Activated naive CD4-positive, alpha-beta T cell treated with Interleukin-2 at 50 U/mL for 16 hours (primary cell): ENCODE measurements at places on chromosomes 12 and 14.
A peak's percentile ranks its signal among the peaks of the same experiment; 100 is the strongest.

GRCh38 chr12:127295630-127296029, 971.3 kb upstream of the TMEM132C start:
- no peak for DNase-seq

DNA sequence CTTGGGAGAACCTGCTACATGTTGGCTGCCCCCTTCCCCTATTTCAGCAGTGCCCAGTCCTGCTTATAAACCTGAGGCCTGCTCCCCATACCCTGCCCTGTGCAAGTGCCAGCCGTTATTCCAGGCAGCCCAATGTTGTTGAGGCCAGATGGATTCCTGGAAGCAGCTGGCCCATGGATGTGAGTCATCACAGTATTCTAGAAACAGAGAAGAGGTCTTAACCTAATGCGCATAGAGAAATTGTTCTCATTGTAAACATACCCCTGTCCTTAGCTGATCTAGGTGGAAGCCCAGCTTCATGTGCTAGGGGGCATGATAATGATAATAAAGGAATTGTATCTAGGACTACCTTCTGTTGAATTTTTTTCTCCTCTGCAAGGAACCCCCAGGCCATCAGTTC, 69.7 kb downstream of the TSPAN11 start:
- no peak for DNase-seq

GRCh38 chr12:49515266-49515665, 23.6 kb upstream of the KCNH3 start:
- DNase-seq: no peak

DNA sequence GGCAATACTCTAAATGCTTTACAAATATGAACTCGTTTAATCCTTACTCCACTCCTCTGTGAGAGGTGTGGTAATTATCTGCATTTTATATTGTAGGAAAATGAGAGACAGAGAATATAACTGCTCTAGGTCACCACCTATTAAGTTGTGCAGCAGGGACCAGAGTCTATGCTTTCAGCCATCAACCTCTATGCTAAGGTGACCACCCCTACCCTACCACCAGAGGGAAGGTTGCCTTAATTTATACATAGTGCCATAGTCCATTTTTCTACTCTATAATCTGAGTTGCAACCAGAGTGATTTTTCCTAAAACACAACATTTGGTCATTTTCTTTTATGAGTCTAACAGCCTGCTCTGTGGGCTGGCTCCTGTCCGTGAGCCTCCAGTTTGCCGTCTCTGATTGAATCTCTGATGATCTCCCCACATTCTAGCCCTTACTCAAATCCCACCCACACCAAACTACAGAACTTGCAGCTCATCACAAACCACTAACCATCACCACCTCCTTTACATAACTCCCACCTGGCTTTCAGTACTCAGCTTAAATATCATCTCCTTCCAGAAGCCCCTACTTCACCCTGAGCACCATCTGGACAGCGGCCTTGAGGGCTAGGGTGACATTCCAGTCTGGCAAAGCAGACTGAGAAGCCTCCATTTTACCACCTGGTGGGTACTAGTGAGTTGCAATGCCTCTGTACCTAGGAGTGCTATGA, 126.6 kb downstream of the PPM1H start:
- no peak for DNase-seq

GRCh38 chr12:25825446-25825845, 133.0 kb upstream of the RASSF8 start:
- no peak for DNase-seq

GRCh38 chr14:39440975-39441374, 8.7 kb upstream of the FBXO33 start:
- no peak for DNase-seq

DNA sequence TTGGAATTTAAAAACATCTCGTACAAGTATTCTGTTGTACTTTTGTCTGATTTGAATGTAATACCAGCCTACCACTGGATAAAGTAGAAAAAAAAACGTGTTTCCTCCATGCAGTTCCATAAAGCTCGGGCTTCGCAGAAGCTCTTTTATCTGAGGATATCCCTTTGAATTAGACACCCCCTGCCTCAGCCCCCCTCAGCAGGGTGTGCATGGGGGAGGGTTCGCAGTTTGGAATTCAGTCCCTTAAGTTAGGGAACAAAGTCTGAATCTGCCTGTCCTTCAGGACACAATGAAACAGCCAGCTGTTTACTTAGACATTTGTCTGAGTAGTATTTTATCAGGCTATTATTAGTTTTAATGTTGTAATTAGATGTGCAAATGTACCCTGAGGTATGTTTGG, 234.0 kb upstream of the CAND1 start:
- no peak for DNase-seq

- no peak for DNase-seq
These were observed 193.9 kb downstream of the C12orf42 start for GRCh38 chr12:103301642-103302591.

DNA sequence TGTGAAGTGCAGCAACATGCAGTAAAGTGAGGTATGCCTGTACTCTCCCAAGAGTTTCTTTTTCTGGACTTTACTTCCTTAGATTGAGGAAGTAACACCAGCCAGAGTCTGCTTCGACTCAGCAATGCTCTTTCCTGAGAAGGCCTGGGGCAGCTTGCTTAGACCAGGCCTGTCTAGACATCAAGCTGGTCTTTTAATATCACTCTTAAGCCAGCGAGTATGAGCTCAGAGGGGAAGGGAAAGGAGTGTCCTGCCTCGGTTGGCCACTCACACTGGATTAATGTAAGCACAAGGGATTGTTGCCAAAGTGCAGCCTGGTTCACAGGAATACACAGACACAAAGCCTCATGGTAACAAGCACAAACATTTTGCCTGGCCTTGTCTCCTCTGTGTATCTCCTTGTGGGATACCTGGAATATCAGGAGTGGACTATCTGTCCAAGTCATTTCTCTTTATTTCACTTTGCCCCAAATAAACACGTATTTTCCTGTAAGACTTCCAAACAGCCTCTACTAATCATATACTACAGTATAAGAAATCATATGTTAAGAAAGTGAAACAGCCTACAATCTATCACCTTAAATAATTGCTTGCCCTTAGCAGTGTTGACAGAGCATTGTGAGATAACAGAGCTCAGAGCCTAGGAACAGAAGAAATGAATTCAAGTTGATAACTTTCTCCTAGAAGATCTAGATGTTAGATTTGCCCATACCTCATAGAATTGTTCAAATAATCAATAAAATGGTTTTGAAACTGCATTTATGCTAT, 121.2 kb upstream of the DAAM1 start:
- DNase-seq: no peak

- DNase-seq: no peak
These were observed 114.0 kb upstream of the FAR2 start for GRCh38 chr12:29035112-29035511.

DNA sequence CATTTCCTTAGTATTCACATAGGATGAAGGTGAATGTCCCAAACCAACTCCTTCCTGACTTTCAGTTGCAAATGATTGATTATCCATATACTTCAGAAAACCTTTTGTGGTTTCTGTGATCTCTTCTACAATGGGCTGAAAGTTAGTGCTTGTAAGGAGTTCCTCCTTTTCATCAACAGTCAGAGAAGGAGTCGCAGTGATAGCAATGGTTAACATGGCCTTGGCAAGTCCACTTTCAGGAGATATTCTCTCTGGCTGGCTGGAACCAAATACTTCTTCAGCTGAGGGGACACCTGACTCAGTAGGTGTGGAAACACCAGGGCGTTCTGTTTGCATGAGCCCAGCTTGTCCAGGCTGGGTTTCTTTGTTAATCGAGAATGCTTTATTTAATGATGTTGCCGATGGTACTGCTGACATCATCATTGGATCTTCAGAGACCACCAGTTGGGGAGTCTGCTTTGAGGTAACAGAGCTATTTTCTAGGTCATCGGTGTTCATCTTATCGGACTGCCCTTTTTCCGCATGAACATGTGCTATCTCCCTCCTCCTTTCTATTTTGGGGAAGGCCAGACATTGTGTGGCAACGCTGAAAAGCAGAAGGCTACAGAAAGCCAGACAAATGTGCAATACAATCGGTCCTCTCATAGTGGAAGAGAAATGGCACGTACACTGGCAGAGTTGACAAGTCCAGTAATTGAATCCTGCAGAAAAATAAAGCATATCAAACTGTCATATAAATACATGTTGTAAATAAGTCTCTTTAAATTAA, 13.1 kb downstream of the ARMH4 start:
- no peak for DNase-seq

DNA sequence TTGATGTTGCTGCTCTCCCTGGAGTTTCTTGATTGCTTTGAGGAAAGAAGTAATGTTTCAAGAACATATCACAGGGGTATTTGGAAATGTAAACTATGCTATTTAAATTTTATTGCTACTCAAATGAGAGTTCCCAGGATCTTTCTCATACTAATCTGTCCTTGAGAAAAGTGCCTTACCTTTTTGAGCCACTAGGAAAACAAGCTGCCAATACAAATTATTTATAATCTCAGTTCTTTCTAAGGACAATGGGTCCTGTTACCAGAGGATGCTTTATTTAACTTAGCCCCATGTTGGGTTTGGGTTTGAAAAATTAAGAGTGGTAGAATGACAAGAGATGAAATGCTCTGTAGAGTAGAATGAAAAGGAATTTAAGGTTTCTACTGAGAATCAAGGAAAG, 258.2 kb upstream of the PRKD1 start:
- DNase-seq: no peak

DNA sequence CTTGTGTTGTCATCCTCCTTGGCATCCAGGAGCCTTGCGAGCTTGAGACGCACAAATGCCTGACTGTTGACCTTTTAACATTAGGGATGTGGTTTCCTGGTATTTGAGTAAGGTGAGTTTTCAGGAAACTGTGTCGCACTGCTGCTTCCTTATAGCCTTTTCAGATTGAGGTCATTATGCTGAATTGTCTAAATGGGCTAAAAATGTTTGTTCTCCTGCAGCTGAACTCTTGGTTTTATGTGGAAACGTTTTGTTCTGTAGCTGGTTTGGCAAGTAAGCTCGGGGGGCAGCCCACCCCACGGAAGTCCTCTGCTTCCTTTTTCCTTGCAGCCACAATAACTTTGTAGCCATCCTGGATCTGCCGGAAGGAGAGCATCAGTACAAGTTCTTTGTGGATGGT, 5.7 kb downstream of the PRKAB1 start:
- no peak for DNase-seq

DNA sequence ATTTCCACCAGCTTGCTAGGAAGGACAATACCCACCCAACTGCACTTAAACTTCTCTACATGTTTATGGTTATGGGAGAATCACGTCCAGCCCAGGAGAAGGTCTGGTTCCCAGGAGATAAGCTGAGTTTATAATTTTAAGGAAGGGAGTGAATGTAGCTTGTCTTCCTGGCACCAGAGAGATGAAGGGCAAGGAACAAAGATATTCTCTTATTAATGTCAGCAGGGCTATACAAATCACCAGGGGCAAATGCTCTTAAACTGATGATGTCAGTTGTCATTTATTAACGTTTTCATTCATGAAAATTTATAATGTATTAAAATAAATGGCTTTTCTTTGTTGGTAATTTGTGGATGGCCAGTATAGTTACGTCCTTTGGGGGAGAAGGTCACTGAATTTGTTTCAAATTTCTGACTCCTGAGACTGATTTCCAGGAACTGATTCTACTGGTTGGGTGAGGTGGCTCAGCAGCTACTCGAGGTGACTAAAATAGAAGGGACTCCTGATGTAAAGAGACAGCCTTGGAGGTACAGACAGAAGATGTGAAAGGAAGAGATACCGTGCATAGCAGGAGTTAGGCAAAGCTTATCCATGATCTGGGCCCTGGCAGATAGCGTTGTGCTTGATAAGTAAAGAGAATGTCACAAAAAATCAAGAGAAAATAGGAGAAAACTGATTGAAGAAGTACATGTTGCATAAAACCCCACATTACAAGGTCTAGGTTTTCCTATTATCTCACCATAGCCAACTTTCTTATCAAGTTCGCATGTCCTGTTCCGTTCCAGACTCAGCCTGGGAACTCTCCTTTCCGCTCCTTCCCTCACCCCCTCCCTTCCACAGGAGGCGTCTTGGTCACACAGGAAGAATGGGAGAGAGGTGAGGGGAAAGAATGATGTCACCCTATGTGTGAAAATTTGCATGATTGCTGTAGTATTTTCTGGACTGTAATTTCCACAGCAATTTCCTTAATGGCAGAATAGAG, 367.1 kb upstream of the FAR2 start:
- no peak for DNase-seq

- no peak for DNase-seq
These were observed 163.5 kb downstream of the VRK1 start for GRCh38 chr14:96960598-96961116.

GRCh38 chr14:68359837-68360552, 432.9 kb downstream of the ZFP36L1 start:
- DNase-seq: peak; percentile 14

DNA sequence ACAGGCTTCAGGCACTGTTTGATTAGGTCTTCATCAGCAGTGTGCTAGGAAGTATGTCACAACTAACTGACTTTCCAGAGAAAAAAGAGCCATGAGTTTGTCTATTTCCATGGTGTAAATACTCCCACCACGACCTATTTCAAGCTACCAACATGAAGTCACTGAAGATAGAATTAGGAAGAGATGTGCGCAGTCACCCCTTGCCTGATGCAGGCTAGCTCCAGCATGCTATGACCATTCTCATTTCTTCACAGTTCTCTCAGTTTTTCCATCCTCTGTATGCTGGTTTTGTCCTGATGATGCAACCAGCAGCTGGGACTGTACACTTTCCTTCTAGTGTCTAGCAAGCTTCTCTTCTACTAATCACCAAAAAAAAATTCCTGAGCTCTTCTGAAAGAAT, 191.6 kb upstream of the NUDT4 start:
- DNase-seq: no peak

- no peak for DNase-seq
These were observed 219.8 kb upstream of the ATP2B1 start for GRCh38 chr12:89928467-89928866.

GRCh38 chr14:101895256-101895655, 69.1 kb upstream of the DYNC1H1 start:
- no peak for DNase-seq

DNA sequence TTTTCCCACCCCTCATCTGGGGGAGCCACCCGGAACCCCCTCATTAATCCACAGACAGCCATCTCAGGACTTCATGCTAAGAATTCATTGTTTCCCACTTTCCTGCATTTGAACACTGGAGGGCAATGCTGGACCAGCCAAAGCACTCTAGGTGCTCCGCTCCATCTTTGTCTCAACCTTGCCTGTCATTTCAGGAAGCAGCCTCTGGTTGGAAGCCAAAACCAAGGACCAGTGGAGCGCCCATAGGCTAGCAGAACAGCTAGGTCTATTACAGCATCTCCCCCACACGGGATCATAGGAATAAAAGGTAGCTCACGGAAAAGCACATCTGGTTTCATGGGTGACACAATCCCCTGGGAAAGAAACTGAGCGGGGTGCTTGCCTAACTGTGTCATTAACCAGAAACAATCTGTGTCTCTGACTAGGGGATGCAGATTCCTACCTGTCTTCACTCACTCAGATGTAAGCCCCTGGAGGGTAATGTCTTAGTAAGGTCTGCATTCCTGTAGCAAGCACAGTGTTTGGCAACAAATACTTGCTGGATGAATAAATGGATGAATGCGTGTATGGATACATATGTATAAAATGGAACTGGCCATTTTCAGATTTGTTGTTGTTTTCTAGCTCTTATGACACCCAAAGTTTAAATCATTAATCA, 197.0 kb downstream of the DAD1 start:
- no peak for DNase-seq

- DNase-seq: peak; percentile 97
These were observed at the start of gene DAAM1 for GRCh38 chr14:59188461-59189090. Gene DAAM1, plus strand, starts transcription at chr14:59188667. Its CDS starts 74,811 bp downstream, at chr14:59263478.
